ENCODE measurements at places on chromosomes 5 and 9.
A peak's percentile ranks its signal among the peaks of the same experiment; 100 is the strongest.

- peak; percentile 51 for DNase-seq
Observed at GRCh38 chr9:131382850-131383729, 10.8 kb upstream of the PRRC2B start.

- no peak for DNase-seq
Observed at GRCh38 chr9:14173713-14174112, 140.2 kb downstream of the NFIB start.

GRCh38 chr5:172648755-172649154, 7.7 kb downstream of the NEURL1B start:
- no peak for DNase-seq

DNA sequence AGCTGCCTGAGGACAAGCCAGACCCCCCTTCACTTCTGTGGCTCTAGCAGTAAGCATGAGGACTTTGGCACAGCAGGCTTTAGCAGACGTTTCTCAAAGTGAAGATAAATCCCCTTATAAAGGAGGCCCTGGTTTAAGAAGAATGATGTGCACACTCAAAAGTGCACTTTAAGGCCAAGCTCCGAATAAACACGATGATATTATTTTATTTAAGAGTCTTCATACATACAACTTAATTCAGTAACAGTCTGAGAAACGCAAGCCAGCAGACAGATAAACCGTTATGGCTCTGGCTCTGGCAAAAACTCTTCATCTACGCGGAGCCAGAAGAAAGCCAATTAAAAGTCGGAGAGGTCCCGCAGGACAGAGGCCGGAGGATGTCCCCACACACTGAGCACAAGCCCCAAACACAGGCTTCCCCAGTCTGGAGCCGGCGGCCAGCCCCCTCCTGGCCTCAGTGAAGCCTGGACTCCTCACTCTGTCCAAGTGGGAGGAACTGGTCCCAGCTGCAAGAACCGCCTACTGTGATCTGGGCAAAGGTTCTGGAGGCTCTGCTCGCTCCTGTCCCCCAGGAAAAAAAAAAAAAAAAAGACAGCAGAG, 44.6 kb downstream of the ADAMTS2 start:
- DNase-seq = no peak

Data from fibroblast of skin of left quadriceps (primary cell).